Hematopoietic multipotent progenitor cell treated with erythropoietin and hydrocortisone succinate and interleukin-3 and kit ligand, for 15 days (in vitro differentiated cells): ENCODE measurements at places on chromosomes 2 and 18.
A peak's percentile ranks its signal among the peaks of the same experiment; 100 is the strongest.

- DNase-seq = peak; percentile 33
Observed at GRCh38 chr2:112794131-112794733, 9.9 kb upstream of the IL1A start.

- no peak for DNase-seq
Observed at GRCh38 chr2:161124201-161124600, 36.0 kb upstream of the TANK start.

- DNase-seq = no peak
Observed at GRCh38 chr2:147420517-147420916, 424.3 kb upstream of the ACVR2A start.

DNA sequence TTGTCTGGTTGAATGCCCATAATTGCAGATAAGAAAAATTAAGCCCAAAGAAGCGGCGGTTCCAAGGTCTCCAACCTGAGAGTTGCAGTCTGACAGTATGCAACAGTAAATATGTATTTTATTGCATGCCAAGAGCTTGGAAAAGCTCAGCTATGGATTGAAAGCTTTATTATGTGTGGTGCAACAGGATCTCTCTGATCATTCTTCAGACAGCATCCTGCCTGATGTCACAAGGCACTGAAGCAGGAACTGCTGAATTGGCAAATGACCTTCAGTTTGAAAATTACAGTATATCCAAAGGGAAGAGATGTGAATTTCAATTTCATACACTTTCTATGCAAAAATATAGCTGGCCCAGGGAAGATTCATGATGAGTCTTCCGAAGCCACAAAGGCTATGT lies 42.5 kb downstream of the DOCK10 start:
- no peak for DNase-seq

- DNase-seq = no peak
Observed at GRCh38 chr2:86274265-86274917, 63.0 kb downstream of the REEP1 start.
